ENCODE measurements at places on chromosomes 16 and 17. TPM values are rescaled to one million over a fixed set of nuclear protein-coding genes. Genes with fewer than 3 reads are reported as not detected.
A peak's percentile ranks its signal among the peaks of the same experiment; 100 is the strongest.

GRCh38 chr17:79006046-79006445 lies 3.5 kb downstream of the CANT1 start:
- no peak overlapping the region for H3K4me3 ChIP-seq
- peaks cover 9% of the 10 kb centered on the region for H3K36me3 ChIP-seq
- H3K27me3 ChIP-seq, result no peaks in the 10 kb centered on the region

DNA sequence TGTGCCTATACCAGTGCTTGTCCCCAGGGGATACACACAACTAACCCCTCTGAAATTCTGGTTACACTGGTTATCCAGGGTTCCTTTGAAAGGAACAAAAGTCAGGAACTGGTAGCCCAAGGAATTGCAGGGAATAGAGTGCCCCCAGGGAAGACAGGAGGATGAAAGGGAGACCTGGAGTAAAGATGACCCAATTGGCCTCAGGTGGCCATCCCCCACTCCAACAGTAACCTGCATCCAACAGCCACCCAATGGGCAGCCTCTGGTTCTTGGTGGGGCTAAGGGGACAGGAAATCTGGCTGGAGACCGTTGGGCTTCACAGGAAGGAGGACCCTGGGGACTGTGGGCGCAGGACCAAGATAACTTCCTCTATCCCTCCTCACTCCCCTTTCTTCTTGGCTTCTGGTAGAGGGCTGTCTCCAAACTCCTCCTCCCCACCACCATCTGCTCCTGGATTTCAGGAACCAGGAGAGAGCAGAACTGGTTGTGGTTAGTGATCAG lies 826 bp upstream of the MPO start:
- no peak overlapping the region for H3K27ac ChIP-seq
- peaks cover 10% of the 10 kb centered on the region for H3K27me3 ChIP-seq
- no peak for DNase-seq
- H3K36me3 ChIP-seq, result no peaks in the 10 kb centered on the region
- H3K4me3 ChIP-seq, result no peak overlapping the region

- H3K4me1 ChIP-seq, result peaks cover 34% of the 10 kb centered on the region
- DNase-seq, result peak; percentile 34
- H3K27me3 ChIP-seq, result no peaks in the 10 kb centered on the region
Observed at GRCh38 chr16:89918453-89919347, at the start of gene MC1R. Gene MC1R, plus strand, starts transcription at chr16:89918862. Its CDS starts 397 bp downstream, at chr16:89919259.

- no peaks in the 10 kb centered on the region for H3K4me1 ChIP-seq
- H3K36me3 ChIP-seq, result no peaks in the 10 kb centered on the region
- no peaks in the 10 kb centered on the region for H3K27me3 ChIP-seq
- no peak overlapping the region for H3K4me3 ChIP-seq
- no peak overlapping the region for H3K27ac ChIP-seq
Observed at GRCh38 chr16:61243954-61244353, 792.3 kb downstream of the CDH8 start.

GRCh38 chr17:80153004-80153403 lies 6.1 kb upstream of the EIF4A3 start:
- H3K36me3 ChIP-seq, result no peaks in the 10 kb centered on the region
- no peak overlapping the region for H3K4me3 ChIP-seq
- DNase-seq, result no peak
- H3K27ac ChIP-seq, result no peak overlapping the region
- no peaks in the 10 kb centered on the region for H3K27me3 ChIP-seq

- DNase-seq, result no peak
- H3K27me3 ChIP-seq, result no peaks in the 10 kb centered on the region
- peaks cover 12% of the 10 kb centered on the region for H3K36me3 ChIP-seq
- no peak overlapping the region for H3K4me3 ChIP-seq
Observed at GRCh38 chr17:5511401-5512225, 25.2 kb downstream of the MIS12 start.

- H3K36me3 ChIP-seq, result no peaks in the 10 kb centered on the region
- peaks cover 11% of the 10 kb centered on the region for H3K27me3 ChIP-seq
- H3K27ac ChIP-seq, result no peak overlapping the region
- H3K4me1 ChIP-seq, result peaks cover 2% of the 10 kb centered on the region
Observed at GRCh38 chr17:21462237-21462636, 86.1 kb downstream of the KCNJ12 start.

DNA sequence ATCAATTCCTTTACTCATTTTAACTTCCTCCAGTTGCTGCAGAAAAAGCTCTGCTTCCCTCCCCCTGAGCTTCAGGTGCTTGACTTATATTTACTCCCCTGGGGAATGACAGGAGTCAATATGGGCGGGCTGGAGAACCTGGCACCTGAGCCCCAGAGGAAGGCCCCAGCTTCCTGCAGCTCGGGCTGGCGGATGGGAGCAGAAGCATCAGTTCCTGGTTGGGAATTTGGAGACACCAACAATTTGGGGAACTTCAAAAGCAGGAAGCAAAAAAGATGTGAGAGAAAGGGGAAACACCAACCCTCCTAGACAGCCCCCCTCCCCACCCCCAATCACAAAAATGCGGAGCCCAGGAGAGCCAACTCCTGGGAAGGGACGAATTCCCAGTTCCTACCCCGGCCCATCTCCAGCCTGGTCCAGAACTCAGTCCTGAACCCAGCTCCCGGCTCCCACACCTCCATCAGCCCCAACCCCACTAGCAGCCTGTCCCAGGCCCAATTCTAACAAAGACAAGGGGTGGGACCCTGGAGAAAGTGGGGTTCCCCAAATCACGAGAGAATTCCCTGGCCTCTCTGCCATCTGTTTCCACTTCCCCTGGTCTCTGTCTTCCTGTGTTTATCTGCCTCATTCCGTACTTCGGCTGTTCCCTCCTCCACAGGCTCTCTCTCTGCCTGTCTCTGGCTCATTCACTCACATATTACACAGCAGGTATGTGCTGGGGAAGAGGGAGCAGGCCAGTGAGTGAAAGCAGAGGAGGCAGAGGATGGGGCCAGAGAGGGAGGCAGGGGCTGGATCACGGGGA lies 16.2 kb upstream of the ASGR2 start:
- peak overlapping the region; percentile 38 for H3K27ac ChIP-seq
- H3K4me1 ChIP-seq, result peaks cover 24% of the 10 kb centered on the region
- no peaks in the 10 kb centered on the region for H3K27me3 ChIP-seq

DNA sequence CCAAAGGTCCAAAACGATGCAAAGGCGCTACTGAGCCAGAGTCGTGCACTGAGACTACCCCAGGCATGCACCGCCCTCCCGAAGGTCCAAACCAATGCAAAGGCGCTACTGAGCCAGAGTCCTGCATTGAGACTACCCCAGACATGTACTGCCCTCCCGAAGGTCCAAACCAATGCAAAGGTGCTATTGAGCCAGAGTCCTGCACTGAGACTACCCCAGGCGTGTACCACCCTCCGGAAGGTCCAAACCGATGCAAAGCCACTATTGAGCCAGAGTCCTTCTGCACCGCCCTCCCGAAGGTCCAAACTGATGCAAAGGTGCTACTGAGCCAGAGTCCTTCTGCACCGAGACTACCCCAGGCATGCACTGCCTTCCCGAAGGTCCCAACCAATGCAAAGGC lies 27.1 kb downstream of the SLC43A2 start:
- DNase-seq, result no peak
- no peaks in the 10 kb centered on the region for H3K4me1 ChIP-seq
- no peaks in the 10 kb centered on the region for H3K27me3 ChIP-seq

GRCh38 chr17:70388326-70388725 lies 219.0 kb downstream of the KCNJ2 start:
- no peaks in the 10 kb centered on the region for H3K36me3 ChIP-seq
- no peaks in the 10 kb centered on the region for H3K27me3 ChIP-seq
- no peaks in the 10 kb centered on the region for H3K4me1 ChIP-seq
- H3K27ac ChIP-seq, result no peak overlapping the region

GRCh38 chr16:68711421-68712139 lies 25.5 kb upstream of the CDH1 start:
- no peak overlapping the region for H3K27ac ChIP-seq
- H3K27me3 ChIP-seq, result no peaks in the 10 kb centered on the region
- H3K4me3 ChIP-seq, result no peak overlapping the region
- DNase-seq, result no peak
- H3K4me1 ChIP-seq, result no peaks in the 10 kb centered on the region
- H3K36me3 ChIP-seq, result no peaks in the 10 kb centered on the region

- no peaks in the 10 kb centered on the region for H3K36me3 ChIP-seq
- DNase-seq, result no peak
- no peak overlapping the region for H3K27ac ChIP-seq
- H3K4me3 ChIP-seq, result no peak overlapping the region
- no peaks in the 10 kb centered on the region for H3K27me3 ChIP-seq
Observed at GRCh38 chr16:82379551-82379950, 209.5 kb upstream of the MPHOSPH6 start.

DNA sequence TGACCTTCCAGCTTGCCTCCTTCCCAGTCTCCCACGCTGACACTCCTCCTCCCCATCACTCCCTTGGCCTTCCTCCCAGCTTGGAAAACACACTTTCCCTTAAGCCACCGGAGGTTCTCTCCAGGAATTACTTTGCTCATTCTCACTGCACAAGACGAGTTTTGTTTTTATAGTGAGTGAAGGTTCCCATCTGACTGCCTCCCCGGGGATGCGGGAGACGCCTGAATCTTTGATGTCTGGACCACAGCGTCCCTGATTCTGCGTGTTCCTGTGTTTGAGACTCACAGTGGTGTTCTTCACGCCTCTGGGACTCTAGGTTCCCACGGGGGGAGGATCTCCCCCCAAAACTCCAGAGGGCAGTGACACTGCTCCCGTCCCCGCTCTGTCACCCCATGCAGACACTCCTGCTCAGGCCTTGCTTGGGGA lies 2.0 kb downstream of the DNAI2 start:
- no peak overlapping the region for H3K27ac ChIP-seq
- H3K27me3 ChIP-seq, result no peaks in the 10 kb centered on the region
- H3K36me3 ChIP-seq, result no peaks in the 10 kb centered on the region
- no peak overlapping the region for H3K4me3 ChIP-seq
- no peak for DNase-seq

GRCh38 chr16:59655031-59655430 lies 920.9 kb upstream of the GOT2 start:
- DNase-seq, result no peak
- H3K27me3 ChIP-seq, result no peaks in the 10 kb centered on the region
- H3K36me3 ChIP-seq, result no peaks in the 10 kb centered on the region
- no peak overlapping the region for H3K27ac ChIP-seq

DNA sequence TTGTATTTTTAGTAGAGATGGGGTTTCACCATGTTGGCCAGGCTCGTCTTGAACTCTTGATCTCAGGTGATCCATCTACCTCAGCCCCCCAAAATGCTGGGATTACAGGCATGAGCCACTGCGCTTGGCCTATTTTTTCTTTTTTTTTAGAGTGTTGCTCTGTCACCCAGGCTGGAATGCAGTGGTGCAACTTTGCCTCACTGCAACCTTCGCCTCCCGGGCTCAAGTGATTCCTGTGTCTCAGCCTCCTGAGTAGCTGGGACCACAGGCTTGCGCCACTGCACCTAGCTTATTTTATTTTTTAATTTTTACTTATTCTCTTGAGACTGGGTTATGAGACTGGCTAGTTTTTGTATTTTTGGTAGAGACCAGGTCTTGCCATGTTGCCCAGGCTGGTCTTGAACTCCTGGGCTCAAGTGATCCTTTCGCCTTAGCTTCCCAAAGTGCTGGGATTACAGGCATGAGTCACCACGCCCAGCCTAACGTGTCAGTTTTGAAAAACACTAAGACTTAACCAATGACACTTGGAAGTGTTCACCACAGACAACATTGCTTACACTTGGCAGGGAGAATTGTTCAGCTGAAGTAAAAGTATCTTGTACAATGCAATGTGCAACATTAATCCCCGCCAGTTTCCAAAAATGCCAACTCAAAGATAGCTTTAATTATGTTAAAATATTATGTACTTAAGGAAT lies 26.9 kb downstream of the ATAD5 start:
- DNase-seq, result no peak
- no peaks in the 10 kb centered on the region for H3K27me3 ChIP-seq
- no peaks in the 10 kb centered on the region for H3K36me3 ChIP-seq
- no peak overlapping the region for H3K4me3 ChIP-seq
- H3K27ac ChIP-seq, result no peak overlapping the region

DNA sequence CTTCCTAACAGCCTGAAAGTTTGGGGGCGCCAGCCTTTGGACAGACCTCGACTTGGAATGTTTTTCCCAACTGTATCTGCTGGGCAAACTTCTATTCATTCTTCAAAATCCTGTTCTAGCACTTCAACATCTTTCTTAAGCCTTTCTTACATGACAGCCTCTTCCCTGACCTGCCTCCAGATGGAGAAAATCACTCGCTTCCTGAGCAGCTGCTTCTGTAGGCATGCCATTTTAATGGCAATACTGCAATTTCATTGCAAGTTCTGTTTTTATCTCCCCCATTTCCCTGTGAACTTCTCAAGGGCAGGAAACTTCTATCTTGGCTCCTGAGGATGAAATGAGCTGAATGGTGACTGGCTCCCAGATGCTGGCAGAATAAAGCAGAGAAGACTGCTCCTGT lies 128.8 kb upstream of the ASIC2 start:
- no peaks in the 10 kb centered on the region for H3K4me1 ChIP-seq
- DNase-seq, result no peak
- no peak overlapping the region for H3K4me3 ChIP-seq
- no peak overlapping the region for H3K27ac ChIP-seq
- no peaks in the 10 kb centered on the region for H3K27me3 ChIP-seq

DNA sequence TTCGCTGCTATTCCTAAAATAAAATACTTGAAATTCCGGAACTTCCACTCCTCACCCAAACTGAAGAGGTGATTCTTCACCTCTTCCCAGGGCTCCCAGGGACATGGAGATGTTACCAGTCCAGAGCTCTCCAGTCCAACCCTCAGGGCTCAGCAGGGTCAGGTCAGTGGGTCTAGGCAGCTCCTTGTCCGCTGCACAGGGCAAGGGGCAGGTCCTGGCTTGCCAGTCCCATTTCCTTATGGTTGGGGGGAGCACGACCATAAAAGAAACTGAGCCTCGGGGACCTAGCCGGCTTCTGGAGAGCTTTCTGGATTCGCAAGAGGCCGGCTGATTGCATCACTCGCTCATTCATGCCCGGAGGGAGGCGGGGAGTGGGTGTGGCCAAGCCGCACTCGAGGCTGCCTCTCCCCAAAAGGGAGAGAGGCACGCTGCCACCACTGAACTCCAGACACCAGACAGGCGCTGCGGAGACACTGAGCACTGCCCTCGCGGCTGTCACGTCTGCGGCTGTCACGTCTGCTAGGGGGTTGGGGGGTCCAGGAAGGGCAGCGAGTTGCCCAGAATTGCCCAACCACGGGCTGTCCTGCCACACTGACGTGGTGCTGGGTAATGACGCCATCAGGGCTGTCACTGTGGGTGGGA lies 15.8 kb downstream of the SLC7A5 start:
- H3K4me3 ChIP-seq, result peak overlapping the region; percentile 24
- peaks cover under 1% of the 10 kb centered on the region for H3K36me3 ChIP-seq
- H3K4me1 ChIP-seq, result peaks cover 4% of the 10 kb centered on the region
- DNase-seq, result peak; percentile 83

- no peak for DNase-seq
- H3K36me3 ChIP-seq, result no peaks in the 10 kb centered on the region
- H3K27ac ChIP-seq, result no peak overlapping the region
- H3K27me3 ChIP-seq, result no peaks in the 10 kb centered on the region
- no peak overlapping the region for H3K4me3 ChIP-seq
Observed at GRCh38 chr16:52497067-52497816, 49.7 kb downstream of the TOX3 start.

FN3K gene
- 8.3 TPM for total RNA-seq

RGS9 gene
- 1.7 TPM for total RNA-seq

CDRT15 gene
- total RNA-seq, result not detected

CIBAR2 gene
- not detected for total RNA-seq

CTRB1 gene
- not detected for total RNA-seq

MPG gene
- 70.5 TPM for total RNA-seq

SLFN13 gene
- total RNA-seq, result 24.7 TPM
